ENCODE measurements at places on chromosomes 7 and 10.
A peak's percentile ranks its signal among the peaks of the same experiment; 100 is the strongest.

- DNase-seq: peak; percentile 69
Observed at GRCh38 chr10:28179006-28179742, 123.7 kb downstream of the MPP7 start.

- peak; percentile 64 for DNase-seq
Observed at GRCh38 chr10:84424731-84425167, 96.4 kb downstream of the CCSER2 start.

DNA sequence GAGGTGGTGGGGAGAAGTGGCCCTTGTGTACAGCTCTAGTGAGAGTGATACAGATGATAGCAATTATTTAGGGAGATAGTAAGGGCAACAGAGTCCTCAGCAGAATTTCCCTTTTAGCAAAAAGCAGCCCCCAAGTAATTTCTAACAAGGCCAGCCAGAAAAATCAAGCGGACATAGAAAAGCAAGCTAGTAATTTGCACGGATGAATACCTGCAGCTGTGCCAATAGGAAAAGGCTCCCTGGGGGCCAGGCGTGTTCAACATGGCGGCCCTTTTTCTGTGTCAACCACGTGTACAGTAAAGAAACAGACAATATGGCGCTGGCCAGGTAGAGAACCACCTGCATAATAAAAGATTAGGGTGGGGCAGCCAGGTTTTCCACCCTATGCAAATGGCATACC lies 7.4 kb downstream of the MCM10 start:
- DNase-seq: no peak

- no peak for DNase-seq
Observed at GRCh38 chr10:116538456-116538855, 7.3 kb upstream of the PNLIP start.

- no peak for DNase-seq
Observed at GRCh38 chr10:61343796-61344195, 109.4 kb downstream of the TMEM26 start.

GRCh38 chr7:137836541-137836940 lies 10.2 kb downstream of the DGKI start:
- no peak for DNase-seq

DNA sequence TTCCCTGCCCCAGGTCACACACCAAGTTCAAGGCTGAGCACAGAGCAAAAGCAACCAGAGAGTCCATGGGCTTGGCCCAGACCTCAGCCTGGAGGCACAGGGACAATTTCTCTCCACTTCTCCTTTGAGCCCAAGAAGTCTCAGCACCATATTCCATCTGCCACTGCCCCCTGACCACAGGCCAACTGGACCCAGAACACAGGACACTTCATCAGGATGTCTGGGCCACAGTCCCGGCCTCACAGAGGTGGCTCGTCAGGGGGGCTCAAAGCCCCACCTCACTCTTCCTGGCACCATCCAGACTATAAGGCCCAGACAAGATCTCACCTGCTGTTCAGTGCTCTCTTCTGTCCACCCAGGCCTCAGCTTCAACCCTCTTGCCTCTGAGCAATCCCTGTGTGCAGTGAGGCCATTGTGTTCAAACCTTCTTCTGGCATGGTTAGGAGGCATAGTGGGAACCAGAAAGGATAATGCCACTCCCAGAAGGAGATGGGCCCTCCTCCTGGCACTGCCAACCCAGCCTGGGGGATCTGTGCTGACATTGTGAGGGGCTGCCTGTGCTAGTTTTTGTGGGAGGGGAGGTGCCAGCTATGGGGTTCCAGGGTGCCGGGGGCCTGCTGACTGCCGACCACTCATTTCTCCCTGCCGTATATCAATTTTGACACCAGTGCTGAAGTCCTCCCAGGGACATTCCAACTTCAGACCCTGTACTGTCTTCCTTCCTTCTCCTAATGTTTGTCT lies 49.7 kb upstream of the ANTXRL start:
- DNase-seq: no peak

- no peak for DNase-seq
Observed at GRCh38 chr10:72219235-72219814, 3.2 kb upstream of the ASCC1 start.

GRCh38 chr7:136033413-136034031 lies 56.4 kb upstream of the MTPN start:
- DNase-seq: peak; percentile 4
